ENCODE measurements at places on chromosomes 11 and 22.

- DNase-seq, result no peak
These were observed 19.5 kb upstream of the FLRT1 start for GRCh38 chr11:64015935-64016845.

DNA sequence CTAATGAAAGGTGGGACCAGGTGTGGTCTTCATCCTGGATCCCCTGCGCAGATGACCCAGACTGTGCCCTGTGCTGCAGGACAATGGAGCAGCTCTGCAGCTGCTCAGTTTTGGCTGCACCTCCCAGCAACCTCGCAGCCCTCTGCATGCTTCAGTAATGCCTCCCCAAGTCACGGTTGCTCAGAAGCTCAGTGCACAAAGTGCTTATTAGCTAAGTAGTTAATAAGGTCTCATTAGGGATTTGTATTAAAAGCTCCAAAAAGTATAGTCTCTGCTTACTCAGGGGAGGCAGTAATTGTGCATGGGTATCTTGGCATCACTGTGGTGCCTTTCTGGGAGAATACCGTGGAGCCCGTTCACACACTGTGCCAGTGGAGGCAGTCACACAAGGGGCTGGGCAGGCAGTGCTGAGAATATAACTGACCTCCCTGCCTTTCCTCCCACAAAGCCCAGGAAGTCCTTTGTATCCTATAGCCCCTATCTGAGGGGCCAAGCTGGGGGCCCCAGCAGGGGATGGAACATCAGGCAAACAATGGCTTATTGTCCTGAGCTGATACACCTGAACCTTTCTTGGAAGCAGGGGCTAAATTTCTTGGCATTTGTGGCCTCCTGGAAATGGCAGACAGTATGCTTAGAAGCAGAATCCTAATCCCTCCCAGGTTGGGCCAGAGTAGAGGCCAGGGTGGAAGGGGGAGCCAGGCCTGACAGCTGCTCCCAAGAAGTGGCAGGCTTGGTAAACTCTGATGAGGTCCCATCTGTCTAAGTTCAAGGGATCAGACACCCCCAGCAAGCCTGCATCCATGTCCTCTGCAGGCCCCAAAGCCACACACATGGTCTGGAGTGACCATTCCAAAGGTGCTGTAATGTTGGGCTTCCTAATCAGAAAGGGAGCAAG lies 125.5 kb upstream of the PARVA start:
- DNase-seq, result no peak

- DNase-seq, result peak; percentile 31
These were observed 760 bp downstream of the ZNRF3 start for GRCh38 chr22:28883917-28884746.

- no peak for DNase-seq
These were observed 50.4 kb upstream of the ARHGAP20 start for GRCh38 chr11:110762590-110762989.

GRCh38 chr11:29336727-29337575 lies 679.9 kb downstream of the KCNA4 start:
- DNase-seq, result no peak

DNA sequence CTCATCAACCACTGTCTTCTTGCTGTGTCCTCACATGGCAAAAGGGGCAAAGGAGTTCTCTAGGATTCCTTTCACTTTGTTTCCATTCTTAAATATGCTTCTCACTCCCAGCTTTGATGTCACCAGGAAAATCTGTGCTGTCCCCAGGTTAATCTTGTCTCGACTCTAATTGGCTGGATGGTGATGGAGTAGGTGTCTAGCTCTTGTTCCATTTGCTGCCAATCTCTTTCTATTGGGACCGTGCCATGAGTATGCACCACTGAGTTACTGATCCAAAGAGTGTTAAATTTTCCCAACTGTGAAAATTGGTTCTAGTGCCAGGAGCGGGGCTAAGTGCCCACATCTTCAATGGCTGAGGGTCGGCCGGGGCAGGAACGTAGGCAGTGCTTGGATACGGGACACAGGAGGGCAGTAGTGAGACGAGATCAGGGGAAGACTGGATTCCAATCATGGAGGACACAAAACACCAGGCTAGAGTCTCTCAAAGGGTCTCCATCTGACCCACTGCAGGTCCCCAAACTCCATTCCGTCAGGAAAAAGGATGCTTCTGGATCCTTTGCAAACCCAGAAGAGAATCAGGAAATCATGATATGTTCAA lies 47.7 kb upstream of the CSNK2A3 start:
- no peak for DNase-seq

- DNase-seq, result no peak
These were observed 7.8 kb downstream of the TESMIN start for GRCh38 chr11:68743539-68743938.

DNA sequence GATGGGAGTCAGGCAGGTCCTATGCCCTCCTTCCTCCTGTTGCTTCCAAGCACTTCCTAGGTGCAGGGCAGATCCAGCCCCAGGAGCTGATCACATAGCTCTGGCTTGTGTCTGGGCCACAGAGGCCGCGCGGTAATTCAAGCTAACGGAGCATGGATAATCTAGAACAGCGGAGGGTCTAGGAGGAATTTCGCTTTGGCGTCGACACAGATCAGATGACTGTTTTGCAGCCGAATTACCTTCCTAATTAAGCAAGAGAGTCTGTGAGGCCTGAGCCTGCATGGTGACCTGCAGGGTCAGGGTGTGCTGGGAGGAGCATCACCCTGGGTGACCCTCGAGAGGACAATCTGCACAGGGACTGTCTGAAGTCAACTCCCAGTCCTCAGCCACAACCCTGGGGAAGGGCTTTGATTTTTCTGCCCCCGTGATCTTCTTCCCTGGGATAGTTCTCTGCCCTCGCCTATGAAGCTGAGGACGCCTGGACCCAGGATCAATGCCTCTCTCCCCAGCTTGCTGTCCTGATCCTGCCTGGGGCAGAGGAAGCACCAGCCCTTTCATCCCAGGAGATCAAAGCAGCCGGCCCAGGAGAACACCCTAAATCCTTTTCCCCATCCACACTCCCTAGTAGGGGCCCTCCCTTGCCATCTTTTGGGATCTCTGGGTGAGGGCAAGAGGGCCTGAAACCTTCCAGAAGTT lies 11.0 kb downstream of the NECTIN1 start:
- DNase-seq, result no peak

GRCh38 chr11:63762654-63763495 lies 5.7 kb downstream of the ZFTA start:
- no peak for DNase-seq

DNA sequence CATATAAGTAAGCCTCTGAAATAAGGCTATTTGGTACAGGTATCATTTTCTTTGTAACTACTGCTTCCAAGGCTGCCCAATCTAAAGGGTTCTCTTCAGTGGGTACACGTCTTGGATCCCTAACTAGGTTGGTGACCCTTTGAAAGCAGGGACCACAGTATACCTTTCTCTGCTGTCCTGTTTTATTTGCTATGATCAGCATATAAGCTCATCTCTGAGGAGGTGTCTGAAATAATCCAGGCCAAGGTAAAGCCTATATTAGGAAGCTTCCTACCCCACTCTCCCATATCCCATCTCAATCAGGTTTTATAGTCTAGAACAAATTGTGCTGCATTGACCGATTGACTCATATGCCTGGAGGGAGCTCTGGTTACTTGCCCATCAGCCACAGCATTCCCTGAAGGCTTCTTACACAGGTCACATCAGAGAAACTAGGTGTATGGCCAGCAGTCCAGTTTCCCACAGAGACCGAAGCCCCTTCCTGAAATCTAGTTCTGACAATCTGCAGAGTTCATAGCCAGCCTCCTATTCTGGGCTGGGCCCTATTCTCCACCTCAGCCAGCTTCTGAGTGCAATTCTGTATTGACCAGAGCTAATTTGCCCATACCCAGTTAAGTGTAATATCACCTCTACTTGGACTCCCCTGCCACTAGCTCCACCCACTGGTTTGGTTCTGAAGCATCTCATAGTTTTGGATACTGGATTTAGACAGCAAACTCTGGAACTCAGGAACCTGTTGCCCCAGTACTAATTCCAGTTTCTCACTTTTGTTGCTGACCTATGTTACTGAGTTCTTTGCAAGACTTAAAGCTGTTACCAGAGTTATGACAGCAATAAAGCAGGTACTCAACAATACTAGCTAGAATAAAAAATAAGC lies 62.1 kb upstream of the ARHGAP20 start:
- no peak for DNase-seq

DNA sequence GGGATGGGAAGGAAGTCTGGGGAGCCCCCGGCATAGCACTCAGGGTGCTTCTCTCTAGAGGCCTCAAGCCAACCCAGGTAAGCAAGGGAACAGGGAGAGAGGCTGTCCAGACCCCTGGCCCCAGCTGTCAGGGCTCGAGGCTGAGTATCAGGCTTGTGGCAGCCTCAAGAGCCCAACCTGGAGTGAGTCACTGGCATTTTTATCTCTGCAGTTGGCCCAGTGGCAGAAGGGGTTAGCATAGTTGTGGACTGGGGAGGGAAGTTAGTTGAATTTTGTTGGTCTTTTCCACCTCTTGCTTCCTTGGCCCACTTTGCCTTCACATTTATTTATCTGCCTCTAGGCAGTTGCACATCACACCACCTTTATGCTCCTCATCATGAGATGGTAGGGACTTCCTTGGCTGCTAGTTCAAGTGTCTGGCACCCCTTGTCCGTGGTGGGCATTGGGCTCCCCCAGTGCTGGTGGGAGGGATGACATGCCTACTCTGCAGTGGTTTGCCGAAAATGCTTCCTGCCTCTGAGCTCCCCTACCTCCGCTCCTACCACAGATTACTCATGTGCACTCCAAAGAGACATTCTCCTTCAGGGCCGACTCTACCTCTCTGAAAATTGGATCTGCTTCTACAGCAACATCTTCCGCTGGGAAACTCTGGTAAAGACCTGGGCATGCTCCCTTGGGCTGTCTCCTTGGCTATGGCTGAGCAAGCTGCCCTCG lies 60.1 kb downstream of the SCN3B start:
- DNase-seq, result no peak

- no peak for DNase-seq
These were observed 244.7 kb upstream of the PDGFD start for GRCh38 chr11:104408630-104409029.

GRCh38 chr22:34986523-34986922 lies 79.4 kb upstream of the ISX start:
- no peak for DNase-seq

DNA sequence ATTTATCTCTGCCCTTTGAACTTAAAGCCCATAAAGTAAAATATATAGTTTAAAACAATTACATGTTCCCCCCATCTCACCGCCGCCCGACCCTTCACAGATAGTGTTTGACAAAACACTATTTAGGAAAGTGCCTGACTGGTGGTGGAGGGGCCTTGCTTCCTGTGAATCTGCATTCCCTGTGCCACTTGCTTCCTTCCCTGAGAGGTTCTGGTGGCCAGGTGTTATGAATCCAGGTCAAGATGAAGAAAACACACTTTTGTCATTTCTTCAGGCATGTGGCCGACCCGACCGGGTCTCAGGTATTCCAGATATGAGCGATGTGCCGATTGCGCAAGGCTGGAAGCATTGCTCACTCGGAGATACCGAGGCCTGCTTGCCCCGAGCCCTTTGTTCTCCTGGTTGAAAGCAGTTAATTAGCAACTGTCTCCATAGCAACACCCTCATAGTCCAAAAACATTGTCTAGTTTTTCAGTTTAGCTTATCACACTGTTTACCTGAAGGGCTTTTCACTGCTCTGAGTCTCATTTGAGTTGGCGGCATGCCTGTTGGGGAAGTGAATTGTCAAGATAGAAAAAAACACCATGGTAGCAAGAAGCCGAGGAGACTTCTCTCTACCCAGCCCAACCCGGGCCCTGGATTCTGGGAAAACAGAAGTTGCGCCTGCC lies 128.3 kb downstream of the TEAD1 start:
- no peak for DNase-seq

DNA sequence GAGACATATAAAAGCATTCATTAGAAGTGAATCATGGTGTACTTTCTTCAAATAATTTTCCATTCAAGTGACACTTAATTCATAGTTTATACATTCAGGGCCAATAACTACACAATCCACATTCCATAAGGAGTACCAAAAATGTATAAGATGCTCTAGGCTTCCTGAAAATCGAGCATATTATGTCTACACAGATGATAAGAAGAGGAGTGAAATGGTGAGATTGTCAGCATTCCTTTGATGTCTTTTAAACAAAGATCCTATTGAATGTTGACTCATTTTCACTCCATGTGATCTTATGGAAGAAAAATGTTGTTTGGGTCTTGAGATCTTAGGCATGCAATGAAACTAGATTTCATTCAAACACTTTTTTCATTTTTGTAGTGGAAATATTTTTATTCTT lies 843.2 kb downstream of the KCNA4 start:
- no peak for DNase-seq

DNA sequence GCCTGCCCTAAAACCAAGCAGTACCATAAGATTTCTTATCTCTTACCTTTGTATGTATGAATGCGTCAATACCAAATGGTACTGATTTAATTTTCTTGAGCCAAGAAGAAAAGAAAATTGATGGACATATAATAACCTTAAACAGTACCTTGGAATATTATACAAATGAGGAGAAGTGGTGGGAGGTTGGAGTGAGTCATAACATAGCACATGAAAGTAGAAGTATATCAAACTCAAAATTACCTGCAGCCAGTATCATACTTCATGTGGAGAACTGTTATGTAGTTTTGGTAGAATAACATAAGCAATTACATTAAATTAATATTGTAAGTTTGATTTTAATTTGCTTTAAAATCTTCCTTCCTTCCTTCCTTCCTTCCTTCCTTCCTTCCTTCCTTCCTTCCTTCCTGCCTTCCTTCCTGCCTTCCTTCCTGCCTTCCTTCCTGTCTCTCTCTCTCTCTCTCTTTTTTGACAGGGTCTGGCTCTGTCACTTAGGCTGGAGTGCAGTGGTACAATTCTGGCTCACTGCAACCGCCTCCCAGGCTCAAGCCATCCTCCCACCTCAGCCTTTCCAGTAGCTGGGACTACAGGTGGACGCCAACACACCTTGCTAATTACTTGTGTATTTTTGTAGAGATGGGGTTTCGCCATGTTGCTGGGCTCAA lies 460.9 kb upstream of the CCDC90B start:
- no peak for DNase-seq

DNA sequence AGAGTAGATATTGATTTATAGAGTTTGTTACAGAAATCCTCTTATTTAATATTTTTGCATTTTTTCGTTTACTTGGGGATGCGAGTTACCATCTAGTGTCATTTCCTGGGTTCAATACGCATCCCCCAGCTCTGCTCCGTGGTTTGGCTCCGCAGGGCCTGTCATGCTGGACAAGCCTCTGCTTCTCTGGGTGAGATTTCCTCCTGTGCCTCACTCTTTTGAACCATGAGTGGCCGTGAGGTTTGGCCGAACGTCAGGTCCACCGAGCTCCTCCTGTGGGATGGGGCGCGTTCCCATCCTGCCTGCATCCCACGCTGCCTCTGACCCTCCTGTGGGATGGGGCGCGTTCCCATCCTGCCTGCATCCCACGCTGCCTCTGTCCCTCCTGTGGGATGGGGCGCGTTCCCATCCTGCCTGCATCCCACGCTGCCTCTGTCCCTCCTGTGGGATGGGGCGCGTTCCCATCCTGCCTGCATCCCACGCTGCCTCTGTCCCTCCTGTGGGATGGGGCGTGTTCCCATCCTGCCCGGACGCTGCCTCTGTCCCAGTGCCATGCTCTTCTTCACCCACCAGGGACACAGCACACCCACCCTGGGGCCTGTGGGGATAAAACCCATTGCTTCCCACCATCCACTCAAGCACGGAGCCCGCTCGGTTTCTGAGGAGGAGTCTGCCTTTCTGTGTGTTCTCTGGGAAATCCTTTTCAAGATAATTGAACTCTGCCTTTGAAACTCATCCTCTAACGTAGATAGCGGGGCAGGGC lies 506.8 kb downstream of the BRD1 start:
- DNase-seq, result no peak

Measured in T47D (cell line).